ENCODE measurements at places on chromosomes 3 and 15.

- peak; percentile 40 for ATAC-seq
Measured at GRCh38 chr3:135226057-135226456, 431.0 kb downstream of the EPHB1 start.

DNA sequence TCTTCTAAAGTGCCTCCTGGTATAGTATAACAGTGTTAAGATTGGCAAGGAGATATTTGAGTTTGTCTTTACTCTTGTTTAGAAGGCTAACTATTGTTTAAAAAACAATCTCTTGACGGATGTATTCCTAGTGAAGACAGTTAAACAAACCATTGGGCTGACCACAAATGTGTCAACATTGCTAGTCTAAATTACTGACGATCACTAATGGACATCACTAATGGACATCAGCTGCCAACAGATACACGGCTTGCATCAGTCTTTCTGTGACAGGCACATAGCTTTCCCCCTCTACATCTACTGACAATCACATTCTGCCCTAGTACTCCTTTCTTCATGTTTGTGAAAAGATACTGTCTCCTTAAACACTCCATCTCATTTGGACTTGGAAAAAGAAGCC lies 57.1 kb upstream of the ETV5 start:
- ATAC-seq = no peak

DNA sequence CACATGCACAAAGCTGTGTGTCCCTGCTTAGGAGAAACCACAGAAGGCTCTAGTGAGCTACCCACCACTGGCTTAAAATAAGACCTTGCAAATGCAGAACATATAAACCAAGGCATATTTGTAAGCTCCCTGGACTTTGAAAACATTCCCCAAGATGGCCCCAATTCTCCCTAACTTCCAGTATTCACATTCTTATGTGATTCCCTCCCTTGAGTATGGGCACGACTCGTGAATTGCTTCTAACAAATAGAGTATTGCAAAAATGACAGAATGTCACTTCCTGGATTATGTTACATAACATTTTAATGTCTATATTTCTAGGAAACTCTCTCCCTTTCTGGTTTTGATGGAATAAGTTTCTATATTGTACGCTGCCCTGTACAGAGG lies 131.8 kb upstream of the MCTP2 start:
- ATAC-seq = no peak

DNA sequence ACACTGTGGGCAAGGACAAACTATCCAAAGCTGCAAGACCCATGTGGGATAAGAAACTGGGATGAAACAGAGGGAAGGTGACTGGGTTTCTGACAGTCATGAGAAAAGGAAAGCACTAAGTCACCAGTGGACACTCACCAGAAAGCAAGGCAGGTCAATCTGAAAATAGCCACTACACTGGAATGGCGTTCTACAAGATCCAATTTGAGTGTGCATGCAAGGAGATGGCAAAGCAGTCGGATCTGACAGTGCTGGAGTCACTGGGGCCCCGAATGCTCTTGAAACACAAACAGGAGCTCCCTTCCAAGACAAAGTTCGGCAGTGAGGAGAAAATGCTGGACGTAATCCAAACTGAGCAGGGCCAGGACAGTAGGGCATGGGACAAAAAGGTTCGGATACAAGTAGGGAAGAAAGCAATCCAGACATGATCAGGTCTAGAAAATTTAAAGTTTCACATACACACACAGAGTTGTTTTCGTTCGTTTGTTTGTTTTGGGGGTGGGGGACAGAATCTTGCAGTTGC lies 95.5 kb downstream of the EOMES start:
- no peak for ATAC-seq

DNA sequence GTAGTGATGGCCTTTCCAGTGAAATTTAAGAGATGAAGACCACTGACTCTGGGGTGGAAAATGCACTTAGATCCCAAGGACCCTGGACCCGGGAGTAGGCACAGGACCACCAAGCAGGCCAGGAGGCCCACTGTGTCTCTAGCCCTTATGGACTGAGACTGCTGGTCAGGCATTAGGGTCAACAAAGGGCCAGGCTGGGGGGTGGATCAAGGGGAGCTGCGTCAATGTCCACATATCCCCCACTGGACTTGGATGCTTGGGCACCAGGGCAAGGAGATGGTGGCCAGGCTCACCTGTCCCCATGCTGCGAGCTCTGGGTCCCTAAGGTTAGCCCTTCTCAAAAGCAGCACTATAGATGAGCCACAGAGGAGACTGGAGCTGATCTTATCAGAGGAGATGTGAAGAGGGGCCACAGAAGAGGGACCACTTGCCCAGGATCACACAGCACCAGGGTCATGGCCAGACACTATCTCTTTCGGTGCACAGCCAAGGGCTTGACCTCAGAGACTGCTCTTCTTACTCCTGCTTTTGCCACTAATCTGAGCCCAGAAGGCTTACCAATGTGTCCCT lies 14.7 kb downstream of the RAB6B start:
- no peak for ATAC-seq

- ATAC-seq = no peak
Measured at GRCh38 chr3:189457631-189458412, 173.4 kb upstream of the TP63 start.
